ENCODE measurements at places on chromosomes 4 and X.

DNA sequence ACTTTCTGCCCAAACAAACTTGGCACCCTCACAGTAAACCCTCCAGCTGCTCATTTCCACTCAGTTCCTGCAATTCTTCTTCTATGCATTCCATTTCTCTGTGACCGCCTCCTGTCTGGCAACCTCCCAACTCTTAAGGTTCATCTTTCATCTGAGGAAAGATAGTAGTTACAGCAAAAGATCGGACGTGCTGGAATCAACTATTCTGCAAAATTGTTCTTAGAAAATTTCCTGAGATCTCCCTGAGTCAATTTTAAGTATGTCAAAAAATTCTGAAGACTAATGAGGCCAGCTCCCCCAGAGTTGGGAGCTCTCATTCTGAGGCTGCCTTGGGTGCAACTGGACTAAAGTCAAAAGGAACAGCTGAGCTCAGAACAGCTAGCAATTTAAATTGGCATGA, 1026.0 kb downstream of the ADGRL3 start:
- no peak for DNase-seq

DNA sequence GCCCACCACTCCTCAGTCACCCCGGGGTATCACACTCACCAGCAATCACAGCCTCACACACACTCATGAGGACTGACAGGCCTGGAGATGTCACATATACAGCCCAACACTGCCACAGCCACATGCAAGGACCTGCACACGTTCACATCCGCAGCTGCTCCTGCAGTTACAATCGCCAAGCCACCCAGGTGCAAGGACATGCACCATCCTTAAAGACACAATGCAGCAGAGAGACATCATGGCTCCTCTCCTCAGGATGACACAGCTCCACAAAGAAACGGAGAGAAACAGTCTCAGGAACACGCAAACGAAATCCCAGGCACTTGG, 1.1 kb downstream of the PCSK1N start:
- DNase-seq, result no peak

DNA sequence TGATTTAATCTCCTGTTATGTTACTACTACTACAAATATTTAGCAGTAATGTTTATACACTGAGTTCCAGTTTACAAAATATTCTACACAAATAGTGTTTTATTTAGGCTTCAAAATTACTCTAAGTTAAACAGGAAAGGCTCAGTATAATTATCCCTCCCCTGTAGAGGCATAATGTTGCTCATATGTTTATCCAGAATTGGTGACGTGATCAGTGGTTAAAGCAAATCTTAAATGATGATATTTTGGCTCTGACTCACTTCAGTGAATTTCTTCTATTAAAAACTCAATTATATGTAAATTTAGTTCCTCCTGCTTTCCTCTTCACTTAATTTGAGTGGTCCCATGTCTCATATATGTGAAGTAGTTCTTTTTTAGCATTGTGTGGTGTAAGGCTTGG, 438.5 kb downstream of the ADGRL3 start:
- peak; percentile 34 for DNase-seq

DNA sequence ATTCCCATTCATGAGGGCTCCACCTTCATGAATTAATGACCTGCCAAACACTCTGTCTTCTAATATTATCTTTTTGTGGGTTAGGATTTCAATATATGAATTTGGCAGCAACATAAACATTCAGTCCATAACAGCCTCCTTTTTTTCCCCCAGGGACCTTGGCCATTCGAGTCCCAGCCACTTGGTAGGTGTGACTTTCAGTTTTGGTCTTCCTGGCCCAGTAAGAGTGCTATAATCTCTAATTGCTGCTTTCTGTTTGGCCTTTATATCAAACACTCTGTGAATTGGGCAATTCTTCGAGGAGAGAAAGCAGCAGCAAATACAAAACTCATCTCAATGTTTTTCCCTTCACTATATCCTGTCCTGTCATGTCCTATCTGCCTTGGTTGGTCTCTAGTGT, 12.4 kb upstream of the RADX start:
- no peak for DNase-seq

- no peak for DNase-seq
Observed at GRCh38 chrX:48648336-48648751, 35.3 kb upstream of the WAS start.

DNA sequence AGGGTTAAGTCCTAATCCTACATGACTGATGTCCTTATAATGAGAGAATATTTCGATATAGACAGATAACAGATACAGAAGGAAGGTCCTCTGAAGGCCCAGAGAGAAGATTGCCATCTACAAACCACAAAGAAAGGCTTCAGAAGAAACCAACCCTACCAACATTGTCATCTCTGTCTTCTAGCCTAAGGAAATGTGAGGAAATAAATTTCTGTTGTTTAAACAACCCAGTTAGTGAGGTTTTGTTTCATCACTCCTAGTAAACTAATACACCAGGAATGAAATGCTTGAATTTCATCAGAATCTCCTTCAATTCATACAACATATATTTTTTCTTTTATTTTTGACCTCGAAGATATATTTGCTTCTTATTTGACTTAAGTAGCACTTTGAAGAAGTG, 1527.8 kb downstream of the STIM2 start:
- no peak for DNase-seq

GRCh38 chr4:60485276-60485675, 714.9 kb upstream of the ADGRL3 start:
- no peak for DNase-seq

GRCh38 chrX:54495814-54496516, at the start of gene FGD1:
Gene FGD1, minus strand, starts transcription at chrX:54496234. Its CDS starts 802 bp downstream, at chrX:54495432.
- DNase-seq, result peak; percentile 8

- DNase-seq, result no peak
Observed at GRCh38 chr4:65453398-65453797, 216.9 kb downstream of the EPHA5 start.

DNA sequence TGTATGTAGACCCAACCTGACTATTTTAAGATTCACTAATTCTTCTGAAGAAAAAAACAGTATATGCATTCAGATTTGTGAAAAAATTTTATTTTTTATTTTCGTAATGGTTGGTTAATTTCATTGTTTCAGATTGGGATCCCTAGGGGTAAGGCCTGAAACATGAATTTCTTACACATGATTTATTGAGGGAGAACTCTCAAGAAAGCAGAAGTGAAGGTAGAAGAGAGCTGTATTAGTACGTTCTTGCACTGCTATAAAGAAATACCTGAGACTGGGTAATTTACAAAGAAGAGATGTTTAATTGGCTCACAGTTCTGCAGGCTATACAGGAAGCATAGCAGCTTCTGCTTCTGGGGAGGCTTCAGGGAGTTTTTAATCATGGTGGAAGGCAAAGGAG, 611.9 kb upstream of the TECRL start:
- no peak for DNase-seq

DNA sequence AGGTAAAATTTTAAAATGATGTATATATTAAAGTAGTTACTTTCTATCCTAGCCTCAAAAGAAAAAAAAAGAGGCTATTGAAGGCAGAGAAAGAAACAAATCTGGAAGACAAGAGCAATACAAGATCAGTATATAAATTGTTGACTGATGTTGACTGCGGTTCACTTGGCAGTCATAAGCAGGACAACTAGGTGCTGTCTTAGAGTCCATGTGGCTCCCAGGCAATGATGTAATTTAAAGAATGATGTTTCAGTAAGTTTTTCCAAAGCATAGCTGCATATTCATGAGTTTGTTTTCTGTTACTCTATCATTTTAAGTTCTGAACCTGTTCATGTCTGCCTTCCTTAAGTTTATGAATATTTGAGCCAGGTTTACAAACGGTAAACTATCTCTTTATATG, 630.2 kb downstream of the FAT4 start:
- no peak for DNase-seq

DNA sequence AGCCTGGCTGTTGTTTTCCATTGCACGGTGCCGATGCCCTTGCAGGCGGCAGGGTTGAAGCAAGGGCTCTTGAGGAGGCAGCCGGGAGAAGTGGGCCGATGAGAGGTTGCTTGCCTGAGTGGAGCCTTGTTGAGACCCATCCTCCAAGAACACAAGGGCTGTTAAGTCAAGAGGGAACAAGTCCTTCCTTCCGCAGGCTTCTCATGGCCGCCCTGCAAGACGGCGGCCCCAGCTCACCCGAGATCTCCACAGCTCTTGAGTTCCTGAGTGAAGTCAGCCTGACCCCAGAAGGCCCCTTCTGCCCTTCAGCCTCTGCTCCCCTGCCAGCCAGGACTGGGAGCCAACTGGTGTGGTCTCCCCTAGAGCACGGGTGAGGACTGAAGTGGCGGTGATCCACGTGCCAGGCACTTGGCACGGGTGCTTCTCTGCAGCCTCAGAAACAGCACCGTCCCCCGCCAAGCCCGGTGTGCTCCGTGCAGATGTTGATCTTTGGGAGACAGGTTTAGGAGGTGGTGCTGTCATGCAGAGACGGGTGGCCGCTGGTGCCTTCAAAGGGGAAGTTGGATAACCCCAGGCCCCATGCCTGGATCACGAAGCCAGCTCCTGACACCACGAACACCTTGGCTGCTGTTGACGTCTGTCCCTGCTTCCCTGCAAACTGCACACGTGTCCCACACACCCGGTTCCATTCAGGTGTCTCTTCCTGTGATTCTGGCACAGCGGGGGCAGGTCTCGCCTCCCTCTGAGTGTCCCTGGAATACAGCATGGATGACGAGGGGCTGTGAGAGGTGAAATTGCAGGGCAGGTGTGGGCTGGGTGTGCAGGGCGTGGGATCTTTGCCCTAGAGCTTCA, 164.4 kb upstream of the PSAPL1 start:
- DNase-seq, result no peak

GRCh38 chr4:53626491-53626890, 35.2 kb upstream of the LNX1 start:
- DNase-seq, result no peak

Data from amniotic stem cell (primary cell).